Left ventricle myocardium inferior (tissue), 1 donor: ENCODE measurements at places on chromosomes 2 and 18.

- no peak for DNase-seq
These were observed 63.0 kb upstream of the CCBE1 start for GRCh38 chr18:59760212-59760611.

- DNase-seq: no peak
These were observed 38.0 kb upstream of the GPD2 start for GRCh38 chr2:156398176-156398575.

DNA sequence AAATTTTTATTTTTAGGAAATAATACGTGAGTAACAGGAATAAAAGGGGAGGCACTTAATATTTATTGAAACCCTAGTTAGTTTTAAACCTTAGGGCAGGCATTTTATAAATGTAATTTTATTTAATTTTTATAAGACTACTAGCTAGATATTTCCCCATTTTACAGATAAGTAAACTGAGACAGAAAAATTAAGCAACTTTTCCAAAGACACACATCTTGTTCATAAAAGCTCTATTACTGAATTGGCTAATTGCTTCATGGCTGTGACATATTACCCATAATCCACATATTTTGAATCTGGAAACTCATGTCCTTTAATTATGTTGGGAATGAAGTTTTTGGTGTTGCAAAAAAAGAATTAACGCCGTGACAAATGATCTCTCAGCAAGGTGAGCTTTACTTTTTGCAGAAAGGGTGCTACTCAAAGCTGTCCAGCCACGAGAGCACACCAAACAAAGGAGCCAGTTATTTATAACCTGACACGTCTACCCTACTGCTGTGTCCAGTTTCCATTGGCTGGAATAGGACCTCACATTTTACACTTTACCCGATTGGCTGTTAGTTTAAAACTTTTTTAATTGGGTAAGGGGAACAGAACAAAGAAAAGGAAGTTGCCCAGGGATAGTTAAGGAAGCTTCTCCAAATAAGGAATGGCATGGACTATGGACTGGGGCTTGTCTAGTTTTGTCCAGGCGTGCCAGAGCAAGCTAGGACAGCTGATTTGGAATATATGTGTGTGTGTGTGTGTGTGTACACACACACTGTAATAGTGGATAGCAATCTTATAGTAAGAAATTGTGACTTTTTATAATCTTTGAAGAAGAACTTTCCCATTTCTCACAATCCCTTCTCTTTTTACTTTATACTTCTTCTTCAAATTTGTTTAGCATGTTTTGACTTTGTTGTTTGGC, 54.2 kb downstream of the COMMD1 start:
- DNase-seq: no peak

GRCh38 chr2:235096447-235096846, 144.6 kb downstream of the SH3BP4 start:
- DNase-seq: no peak

GRCh38 chr18:11290786-11291185, 141.4 kb upstream of the PIEZO2 start:
- no peak for DNase-seq
